D721Med (cell line): ENCODE measurements at places on chromosomes 4 and X.

DNA sequence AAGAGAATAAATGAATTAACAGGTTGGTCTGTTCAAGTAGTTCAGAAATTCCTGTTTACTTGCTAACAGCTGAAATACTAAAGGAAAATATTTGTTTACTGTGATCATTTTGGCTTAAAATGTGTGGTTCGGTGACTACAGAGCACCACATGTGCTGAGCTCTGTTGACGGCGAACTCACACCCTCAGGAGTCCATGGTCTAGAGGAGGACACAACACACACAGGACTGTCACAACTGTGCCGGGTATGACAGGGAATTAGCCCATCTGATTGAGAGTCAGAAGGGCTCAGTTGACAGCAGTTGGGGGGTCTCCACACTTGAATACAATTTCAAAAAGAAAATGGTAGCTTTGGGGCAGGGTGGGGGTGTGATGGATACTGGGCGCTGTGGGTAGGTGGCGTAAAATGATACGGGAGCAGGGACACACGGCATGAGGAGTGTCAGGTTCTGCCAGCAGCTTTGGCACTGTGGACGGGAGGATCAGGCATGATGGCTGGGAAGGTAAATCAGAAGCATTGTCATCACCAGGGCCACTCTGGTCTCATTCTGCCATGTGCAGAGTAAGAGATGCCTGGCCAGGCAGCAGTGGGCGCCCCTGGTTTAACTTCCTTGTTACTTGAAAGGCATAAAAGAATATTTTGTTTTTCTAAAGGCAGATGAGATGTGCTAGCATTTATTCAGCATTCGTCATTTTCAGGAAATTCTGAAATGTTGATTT is 33.3 kb downstream of the CLDN22 start:
- DNase-seq: no peak

GRCh38 chr4:128630871-128631270 is 178.6 kb upstream of the JADE1 start:
- DNase-seq: no peak

DNA sequence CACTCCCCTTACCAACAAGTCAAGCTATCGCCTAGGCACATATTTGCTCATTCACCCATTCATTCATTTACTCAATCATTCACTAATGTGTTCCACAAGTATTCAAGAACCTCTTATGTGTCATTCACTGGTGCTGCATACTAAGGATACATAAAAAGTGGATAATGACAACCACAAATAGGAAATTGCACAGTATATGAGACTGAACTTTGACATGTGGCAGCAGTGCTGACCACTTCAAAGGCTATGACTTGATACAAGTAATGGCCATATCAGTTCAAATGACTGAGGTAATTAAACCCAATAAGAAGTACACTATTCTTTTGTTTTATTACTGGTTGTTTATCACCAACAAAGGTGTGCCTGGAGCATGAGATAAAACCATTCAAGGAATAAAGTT is 282.5 kb downstream of the KLHL13 start:
- DNase-seq: no peak

GRCh38 chr4:186743261-186743660 is 19.6 kb upstream of the FAT1 start:
- no peak for DNase-seq

- no peak for DNase-seq
Observed at GRCh38 chr4:27916452-27917184, 1056.0 kb downstream of the STIM2 start.

GRCh38 chrX:100381619-100382018 is 28.5 kb downstream of the PCDH19 start:
- DNase-seq: no peak

DNA sequence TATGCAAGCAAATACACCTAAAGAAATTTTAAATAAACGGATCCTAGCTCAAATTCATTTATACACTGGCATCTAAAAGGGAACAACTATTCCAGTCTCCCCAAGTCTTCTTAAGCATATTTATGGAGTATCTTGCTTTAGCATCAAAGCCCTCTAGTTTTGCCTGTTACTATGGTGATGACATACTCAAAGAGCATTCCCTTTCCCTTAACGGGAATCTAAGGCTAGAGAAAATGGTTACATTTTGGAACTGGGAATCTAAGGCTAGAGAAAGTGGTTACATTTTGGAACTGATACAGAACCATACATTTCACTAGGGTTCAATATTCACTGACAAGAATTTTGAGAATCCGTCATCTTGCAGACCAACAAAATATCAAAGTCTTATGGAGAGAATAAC is 271.2 kb downstream of the CHIC1 start:
- DNase-seq: no peak

DNA sequence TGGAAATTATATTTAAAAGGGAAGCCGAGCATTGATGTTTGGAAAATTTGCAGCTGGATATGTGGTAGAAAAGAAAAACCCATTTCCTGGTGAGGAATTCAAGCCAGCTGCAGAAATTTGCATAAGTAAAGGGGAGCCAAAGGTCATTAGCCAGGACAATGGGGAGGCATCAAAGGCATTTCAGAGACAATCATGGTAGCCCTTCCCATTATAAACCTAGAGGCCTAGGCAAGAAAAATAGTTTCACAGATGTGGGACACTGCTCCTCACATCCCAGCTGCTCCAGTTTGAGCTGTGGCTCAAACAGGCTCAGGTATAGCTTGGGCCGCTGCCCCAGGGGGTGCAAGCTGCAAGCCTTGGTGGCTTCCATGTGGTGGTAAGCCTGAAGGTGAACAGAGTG is 35.8 kb downstream of the NAP1L3 start:
- no peak for DNase-seq

GRCh38 chrX:115013705-115014104 is 3.7 kb downstream of the IL13RA2 start:
- DNase-seq: no peak

DNA sequence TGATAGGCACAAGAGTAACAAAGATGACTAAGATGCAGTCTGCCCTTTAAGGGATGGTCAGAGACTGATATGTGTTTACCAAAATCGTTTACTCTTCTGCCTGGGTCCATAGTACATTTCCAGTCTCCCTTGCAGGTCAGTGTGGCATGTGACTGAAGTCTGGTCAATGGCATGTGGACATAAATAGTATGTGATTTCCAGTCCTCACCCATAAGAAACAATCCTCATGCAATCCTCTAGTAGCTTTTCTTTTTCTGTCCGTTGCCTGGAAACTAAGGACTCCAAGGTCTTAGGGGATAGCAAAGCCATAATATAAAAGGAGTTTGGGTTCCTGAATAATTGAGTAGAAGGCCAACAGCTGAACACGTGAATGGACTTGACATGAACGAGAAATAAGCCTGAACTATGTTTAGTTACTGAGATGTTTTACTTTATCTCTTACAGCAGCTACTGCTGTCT is 1.1 kb downstream of the SLC9B2 start:
- DNase-seq: no peak

DNA sequence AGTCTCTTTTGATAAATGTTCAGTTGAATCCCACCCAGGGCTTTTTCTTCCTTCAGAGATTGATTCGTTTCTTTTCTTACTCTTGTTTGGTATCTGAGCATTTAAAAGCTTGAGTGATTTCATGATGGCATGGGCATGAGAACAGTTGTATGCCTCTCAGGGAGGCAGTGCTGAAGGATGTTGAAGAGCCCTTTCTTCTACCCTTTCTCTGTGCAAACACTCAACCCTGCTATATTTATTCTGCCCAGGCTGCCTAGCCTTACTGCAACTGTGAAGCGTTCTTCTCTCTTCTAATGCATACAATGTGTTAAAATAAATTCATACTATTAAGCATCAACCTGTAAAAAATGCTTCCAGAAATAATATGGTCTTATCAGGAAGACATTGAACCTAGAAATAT is 367.6 kb upstream of the LCORL start:
- no peak for DNase-seq

DNA sequence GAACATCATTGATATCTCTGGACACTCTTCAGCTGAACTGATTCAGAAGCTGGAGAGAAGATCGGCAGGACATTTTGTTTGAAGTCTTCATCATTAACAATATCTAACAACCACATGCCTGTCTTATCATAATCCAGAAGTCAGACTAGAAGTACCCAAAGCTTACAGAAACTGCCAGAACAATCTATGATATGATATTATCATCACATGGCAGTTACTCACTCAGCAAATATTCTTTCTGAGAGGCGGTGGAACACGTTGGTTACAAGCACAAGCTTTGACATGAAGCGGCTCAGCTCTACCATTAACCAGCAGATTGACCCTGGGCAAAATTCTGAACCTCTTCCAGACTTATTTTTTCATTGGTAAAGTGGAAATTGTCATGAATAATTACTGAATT is 69.4 kb upstream of the KIT start:
- DNase-seq: no peak

DNA sequence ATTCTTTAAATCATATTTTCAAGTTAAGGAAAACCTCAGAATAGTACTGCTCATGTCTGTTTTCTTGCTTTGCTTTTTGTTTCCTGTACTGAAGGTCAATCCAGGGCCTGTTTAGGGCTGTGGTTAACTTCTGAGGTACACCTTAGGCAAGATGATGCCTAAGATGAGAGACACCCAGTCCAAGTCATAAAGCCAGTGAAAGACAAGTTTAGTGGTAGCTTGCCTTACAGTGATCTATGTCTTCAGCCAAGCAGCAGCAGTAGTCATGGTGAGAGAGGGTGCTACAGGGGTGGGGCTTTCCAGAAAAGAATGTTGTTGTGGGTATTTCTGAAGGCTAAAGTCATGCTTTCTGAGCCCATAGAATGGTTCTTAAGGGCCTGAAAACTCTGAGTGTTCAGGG is 173.7 kb downstream of the VSIG4 start:
- DNase-seq: no peak

- no peak for DNase-seq
Observed at GRCh38 chrX:38819163-38819562, 17.9 kb downstream of the MID1IP1 start.
